ENCODE measurements at places on chromosomes 1 and 21. TPM values are rescaled to one million over a fixed set of nuclear protein-coding genes. Genes with fewer than 3 reads are reported as not detected.

The EPHA8 gene
- total RNA-seq = not detected

The PSMB4 gene
- 376 TPM for total RNA-seq

The DNASE2B gene
- total RNA-seq = not detected

The PRAMEF4 gene
- total RNA-seq = not detected

The TATDN3 gene
- total RNA-seq = 13.3 TPM

The OR2T33 gene
- not detected for total RNA-seq

The HSD3B2 gene
- not detected for total RNA-seq

The FMN2 gene
- 5.8 TPM for total RNA-seq

The TIAM1 gene
- 0.68 TPM for total RNA-seq

The CRB1 gene
- total RNA-seq = not detected

The DPT gene
- not detected for total RNA-seq

The UBL4B gene
- not detected for total RNA-seq

The SGIP1 gene
- not detected for total RNA-seq

The CLDN14 gene
- total RNA-seq = 0.46 TPM

The INSRR gene
- not detected for total RNA-seq

The SPRR2A gene
- total RNA-seq = not detected

The SYDE2 gene
- total RNA-seq = 1.0 TPM

The CELA3A gene
- not detected for total RNA-seq

The DCST1 gene
- not detected for total RNA-seq

The SPOCD1 gene
- 8.0 TPM for total RNA-seq

The SPRR5 gene
- not detected for total RNA-seq

The GJA8 gene
- total RNA-seq = not detected

The FTCD gene
- total RNA-seq = 0.08 TPM

The MATN1 gene
- 0.10 TPM for total RNA-seq

The ATP8B2 gene
- 37.6 TPM for total RNA-seq

The ETV3L gene
- not detected for total RNA-seq

The AUNIP gene
- total RNA-seq = 6.0 TPM

The OR10K2 gene
- not detected for total RNA-seq

The GNG4 gene
- total RNA-seq = 19.4 TPM

The DMRTA2 gene
- total RNA-seq = 0.15 TPM

The INTS7 gene
- total RNA-seq = 22.6 TPM

The TTC3 gene
- 43.2 TPM for total RNA-seq

The CGN gene
- total RNA-seq = 1.3 TPM

The CDCA8 gene
- total RNA-seq = 49.0 TPM

The LINGO4 gene
- total RNA-seq = not detected

The ALDH4A1 gene
- total RNA-seq = 13.3 TPM

The KRTAP21-2 gene
- total RNA-seq = not detected
